ENCODE measurements at places on chromosomes 3 and 15.

GRCh38 chr3:182911782-182912111, 68.6 kb downstream of the DCUN1D1 start:
- no peak for DNase-seq

- peak; percentile 65 for DNase-seq
Observed at GRCh38 chr15:97978401-97979139, 18.1 kb downstream of the ARRDC4 start.

GRCh38 chr15:75655931-75656330, 8.2 kb downstream of the SNX33 start:
- no peak for DNase-seq

- no peak for DNase-seq
Observed at GRCh38 chr3:89320186-89320585, 212.8 kb downstream of the EPHA3 start.

DNA sequence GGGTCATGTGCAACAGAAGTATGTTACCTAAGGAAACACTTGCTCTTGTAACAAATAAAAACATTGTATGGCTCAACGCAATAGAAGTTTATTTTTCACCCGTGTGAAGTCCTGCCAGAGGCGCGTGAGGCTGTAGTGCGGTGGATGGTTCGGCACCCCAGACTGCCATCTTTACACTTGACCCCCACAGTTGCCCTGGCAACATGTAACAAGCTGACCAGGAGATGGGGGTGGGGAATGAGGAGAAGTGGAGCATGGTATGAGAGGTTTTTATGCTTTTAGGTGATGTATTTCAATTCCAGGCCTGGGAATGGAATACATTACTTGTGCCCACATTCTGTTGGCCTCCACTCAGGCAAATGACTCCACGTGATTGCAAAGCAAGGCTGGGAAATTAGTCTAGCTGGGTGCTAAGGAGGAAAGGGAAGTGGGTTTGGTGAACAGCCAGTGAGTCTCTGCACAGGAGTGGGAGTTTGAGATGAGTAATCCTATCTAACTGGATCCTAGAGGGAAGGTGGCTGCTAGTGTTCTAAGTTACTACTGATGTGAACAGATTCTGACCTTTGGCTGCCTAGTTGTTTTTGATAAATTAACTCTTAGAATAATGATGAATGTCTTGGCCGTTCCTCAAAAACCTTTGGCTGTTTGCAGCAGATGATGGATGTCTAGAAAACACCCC, 33.8 kb upstream of the GREM1 start:
- DNase-seq: peak; percentile 7

DNA sequence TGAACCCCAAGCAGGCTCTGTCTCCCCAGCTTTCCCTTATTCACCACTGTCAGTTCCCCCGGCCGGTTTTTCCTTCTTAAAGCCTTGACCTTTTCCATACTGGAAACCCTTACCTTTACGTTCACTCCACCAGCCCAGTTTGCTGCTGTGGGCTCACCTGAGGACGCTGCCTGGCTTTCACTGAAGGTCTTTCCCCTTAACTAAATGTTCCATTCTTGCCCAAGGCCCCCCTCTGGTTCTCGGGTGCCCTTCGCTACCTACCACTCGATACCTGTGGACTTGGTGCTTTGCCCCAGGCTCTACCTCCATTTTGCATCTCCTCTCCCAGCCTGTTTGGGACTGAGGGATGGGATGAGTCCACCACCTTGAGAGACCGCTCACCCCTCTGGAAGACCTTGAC, 851 bp downstream of the AP2M1 start:
- no peak for DNase-seq

- no peak for DNase-seq
Observed at GRCh38 chr3:125033616-125034015, 22.2 kb downstream of the HEG1 start.

DNA sequence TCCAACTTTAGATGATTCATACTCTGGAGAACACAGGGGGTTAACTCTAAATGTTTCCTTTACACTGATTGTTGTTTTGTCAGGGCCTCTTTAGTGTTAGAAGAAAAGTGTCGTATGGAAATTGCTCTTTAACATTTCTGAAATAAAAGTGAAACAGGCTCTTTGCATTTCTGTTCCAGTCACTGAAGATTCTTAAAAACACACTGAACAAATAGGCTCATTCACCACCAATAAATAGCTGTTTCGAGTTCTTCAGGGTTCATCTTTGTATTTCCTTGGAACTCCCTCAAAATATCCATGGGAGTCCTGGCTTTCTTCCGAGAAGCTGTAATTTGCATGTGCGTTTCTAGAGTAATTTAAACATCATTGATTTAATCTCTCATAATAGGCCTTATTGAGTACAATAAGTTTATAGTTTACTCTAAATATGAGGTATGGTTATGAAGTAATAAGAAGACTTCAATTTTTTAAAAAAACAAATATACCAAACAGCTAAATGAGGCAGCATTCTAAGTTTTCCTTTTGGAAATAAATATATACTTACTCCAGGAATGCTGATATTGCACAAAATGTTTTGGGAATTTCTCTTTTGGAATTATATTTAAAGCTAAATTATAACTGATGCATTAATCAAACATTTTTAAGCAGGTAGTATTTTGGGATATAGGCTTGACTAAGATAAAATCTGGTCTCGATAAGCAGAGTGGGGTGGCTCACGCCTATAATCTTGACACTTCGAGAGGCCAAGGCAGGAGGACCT, 327.4 kb downstream of the EPHA3 start:
- DNase-seq: no peak

DNA sequence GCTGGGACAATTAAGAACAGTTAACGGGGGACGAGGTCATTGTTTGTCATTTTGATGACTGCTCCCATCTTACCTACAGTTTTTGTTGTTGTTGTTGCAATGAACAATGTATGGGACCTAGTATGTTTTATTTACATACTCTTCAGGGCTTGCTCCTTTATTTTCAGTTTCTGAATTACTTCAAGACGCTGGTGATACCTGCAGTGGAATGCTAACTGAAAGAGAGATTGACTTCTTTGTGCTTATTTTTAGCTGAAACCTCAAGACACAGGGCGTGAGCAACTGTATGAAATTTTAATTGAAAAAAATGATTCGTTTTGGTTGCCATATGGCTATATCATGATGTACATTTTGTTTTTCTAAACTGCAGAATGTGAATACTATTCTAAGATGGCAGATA, 297.9 kb downstream of the EDEM1 start:
- DNase-seq: no peak

DNA sequence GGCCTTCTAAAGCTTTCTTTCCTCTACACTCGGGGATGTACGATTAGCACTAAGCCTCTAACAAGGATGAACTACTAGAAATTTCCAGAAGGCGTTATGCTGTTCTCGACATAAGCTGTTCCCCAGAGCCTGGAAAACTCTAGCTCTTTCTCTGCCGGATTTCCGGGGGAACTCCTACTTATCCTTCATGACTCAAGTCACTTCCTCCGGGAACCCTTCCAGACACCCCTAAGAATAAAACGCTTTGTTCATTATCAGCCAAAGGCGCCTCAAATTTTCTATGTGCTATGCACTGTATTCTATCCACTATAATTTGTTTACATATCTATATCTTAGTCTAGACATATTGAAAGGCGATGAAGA, 455 bp upstream of the SNAP23 start:
- DNase-seq: peak; percentile 56

DNA sequence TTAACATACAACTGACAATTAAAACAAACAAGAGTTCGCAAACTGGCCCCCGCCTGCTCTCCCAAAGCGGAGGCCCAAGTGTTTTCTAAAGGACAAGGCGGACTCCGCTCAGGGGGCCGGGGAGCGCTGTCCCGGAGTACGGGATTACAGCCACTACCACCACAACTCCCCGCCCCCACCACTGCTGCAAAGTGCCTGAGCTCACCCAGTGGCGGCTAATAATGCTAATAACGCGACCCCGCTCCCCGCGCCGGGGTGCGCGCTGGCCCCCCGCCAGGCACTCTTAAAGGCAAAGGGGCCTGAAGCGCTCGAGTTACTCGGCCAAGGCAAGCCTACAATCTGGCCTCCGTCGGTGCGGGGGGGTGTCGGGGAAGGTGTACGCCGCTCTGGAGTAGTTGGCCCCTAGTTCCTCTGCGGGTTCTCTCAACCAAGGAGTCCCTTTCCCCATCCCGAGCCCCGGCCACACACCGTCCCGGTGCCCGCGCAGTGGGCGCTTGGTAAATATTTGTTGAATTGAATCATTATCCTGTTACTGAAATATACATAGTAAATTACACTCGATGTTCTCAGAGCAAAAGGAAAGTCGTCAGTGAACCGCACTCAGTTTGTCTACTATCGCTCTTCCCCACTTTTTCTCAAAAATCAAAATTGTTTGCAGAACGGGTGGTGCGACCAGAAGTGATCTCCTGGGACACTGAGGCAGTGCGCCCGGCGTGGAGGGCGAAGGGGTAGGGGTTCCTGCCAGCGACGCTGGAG, 827 bp downstream of the WNT5A start:
- DNase-seq: peak; percentile 54

DNA sequence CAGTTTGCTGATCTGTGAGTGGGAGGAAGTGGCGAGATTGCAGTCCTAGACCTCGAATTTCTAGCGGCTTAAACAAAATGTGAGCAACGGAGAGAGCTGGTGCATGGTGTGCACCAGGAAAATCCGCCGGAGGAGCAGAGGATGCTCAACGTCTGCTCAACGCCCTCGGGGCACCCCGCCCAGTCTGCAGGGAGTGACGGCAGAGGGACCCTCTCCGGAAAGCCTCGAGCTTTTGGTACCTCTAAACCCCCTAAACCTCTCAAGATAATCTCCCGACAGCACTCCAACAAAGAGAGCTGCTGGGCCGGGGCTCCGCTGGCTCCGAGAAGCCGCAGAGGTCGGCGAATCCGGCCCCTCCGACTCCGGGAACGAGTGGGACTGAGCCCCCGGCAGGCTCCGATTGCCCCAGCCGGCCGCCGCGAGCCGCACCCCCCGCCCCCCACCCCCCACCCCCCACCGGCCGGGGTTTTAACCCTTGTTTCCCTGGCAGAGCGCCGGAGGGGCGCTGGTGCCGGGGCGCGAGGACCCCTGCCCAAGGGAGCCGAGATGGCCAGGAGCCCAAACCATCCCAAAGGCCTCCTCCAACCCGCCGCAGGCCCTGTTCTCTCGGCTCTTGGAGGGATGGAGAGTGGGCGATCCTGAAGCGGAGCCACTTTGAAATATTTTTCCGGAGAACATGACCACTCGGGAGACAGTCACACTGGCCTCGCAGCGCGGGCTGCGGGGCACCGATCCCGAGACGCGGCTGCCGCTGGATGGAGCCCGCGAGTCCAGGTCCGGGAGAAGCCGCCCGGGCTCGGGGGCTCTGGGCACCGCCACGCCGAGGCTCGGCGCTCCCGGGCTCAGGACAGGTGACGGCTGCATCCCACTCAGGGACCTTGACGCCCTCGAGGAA, 1.5 kb downstream of the MEGF11 start:
- peak; percentile 46 for DNase-seq

GRCh38 chr15:66399276-66399675, 12.6 kb downstream of the MAP2K1 start:
- DNase-seq: no peak

DNA sequence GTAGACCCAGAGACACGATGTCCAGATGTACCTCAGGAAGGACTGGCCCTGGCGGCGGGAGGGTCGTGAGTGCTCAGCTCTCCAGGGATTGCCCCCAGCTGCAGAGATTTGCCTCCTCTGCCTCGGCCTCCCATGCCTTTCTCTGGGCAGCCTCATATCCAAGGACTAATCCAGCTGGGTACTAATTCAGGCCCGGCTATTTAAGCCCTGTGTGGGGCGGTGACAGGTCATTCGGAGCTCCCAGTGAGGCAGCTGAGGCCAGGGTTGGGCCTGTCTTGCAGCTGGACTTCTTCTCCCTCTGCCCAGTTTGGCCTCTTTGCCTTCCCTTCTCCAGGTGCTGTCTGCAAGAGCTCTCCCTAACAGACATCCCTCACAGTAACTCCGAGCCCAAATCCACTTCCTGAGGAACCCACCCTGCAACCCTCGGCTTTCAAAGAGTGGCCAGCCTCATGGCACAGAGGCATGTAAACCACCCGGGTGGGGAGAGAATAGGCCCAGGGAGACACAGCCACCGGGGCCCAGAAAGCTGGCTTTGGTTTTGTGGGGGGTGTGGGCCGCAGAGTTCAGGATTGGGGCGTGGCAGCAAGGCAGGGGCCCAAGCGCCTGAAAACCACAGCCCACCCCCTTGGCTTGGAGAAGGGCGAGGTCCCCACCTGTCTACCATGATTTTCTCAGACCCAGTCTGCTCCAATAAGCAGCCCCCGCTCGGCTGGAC, 85.8 kb downstream of the PPCDC start:
- DNase-seq: no peak

GRCh38 chr3:30473374-30474051, 132.9 kb upstream of the TGFBR2 start:
- peak; percentile 72 for DNase-seq

- DNase-seq: peak; percentile 78
Observed at GRCh38 chr3:124772081-124772831, 42.0 kb downstream of the UMPS start.

- DNase-seq: no peak
Observed at GRCh38 chr3:61464518-61465140, 96.7 kb upstream of the PTPRG start.

DNA sequence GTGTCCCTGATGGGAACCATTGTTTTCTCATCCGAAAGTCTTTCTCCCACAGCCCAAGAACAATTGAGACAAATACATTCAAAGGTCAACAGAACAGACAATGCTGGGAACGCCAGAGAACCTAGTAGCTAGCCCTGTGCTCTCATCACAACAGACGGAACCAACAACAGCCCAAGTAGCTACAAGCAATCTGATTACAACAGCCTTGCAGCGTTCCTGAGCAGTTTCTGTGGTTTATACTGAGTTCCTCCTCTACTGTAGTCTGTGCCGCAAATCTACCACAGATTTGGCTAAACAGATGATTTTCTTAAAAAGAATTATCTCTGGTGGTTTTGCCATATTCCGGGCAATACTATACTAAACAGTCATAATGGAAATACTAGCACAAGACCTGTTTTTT, 435.6 kb downstream of the MECOM start:
- DNase-seq: no peak

- no peak for DNase-seq
Observed at GRCh38 chr3:168220556-168220955, 124.8 kb upstream of the GOLIM4 start.

DNA sequence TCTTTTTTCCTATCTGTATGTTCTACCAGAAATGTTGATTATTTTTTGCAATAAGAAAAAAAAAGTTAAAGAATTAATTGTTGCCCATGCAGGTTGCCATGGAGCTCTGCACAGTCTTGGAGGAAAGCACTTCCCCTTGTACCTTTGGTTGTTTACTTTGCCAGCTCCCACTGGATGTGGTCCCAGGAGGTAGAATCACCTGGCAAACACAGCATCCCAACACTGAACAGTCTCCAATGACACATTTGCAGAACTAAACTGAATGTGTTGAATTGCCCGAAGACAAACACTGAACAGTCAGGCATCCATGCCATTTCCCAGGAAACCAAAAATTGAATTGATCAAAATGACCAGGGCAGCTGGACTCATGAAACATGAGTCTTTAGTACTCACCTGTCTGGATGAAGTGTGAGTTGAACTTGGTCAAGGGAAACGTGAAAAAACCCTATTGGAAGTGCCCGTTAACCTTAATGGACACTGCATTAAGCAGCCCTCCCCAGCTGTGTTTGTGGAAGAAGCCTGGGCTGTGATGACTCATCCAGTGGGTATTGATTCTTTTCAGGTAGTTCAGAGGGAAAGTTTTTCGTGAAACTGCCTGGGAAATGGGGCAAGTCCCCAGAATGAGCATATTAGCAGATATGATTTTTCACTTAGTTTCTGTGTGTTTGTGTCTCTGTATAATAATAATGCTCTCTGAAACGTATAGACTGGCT, 284.7 kb upstream of the STT3B start:
- no peak for DNase-seq
